ENCODE measurements at places on chromosomes 2 and 18.

DNA sequence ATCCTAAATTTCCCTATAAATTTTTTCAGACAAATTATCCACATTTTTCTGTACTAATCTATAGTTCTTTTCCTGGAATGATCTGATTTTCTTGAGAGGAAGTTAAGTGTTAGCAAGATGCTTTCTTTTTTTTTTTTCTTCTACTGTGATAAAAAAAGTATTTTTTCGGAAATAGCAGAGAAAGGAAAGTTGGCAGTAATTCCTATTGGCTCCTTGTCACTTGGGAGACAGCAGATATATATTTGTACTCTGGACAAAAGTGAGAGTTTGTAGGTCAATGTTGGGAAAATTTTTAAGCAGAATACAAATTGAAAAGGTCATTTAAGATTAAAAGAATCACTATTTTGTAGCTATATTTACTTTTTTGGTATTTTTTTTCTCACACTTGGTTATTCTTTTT lies 635.7 kb upstream of the NRXN1 start:
- DNase-seq: no peak

DNA sequence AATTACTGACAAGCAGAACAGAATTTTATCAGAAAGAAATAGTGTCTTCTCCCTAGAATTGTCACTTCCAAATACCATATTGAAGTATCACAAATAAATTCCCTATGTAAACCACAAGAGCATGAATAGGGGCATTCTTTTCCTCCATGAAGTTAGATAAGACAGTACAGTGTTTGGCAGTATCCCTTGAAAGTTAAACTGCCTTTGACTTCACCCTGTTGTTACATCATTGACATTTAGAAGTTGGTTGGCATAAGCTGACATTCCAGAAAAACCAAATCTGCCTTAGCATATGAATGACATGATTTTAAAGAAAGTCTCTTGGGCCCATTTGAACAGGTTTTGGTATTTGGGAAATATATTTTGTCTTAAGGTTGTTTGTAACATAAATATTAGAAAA lies 50.2 kb upstream of the OSR1 start:
- no peak for DNase-seq

- no peak for DNase-seq
Observed at GRCh38 chr2:41737888-41738287, 309.9 kb upstream of the PKDCC start.

DNA sequence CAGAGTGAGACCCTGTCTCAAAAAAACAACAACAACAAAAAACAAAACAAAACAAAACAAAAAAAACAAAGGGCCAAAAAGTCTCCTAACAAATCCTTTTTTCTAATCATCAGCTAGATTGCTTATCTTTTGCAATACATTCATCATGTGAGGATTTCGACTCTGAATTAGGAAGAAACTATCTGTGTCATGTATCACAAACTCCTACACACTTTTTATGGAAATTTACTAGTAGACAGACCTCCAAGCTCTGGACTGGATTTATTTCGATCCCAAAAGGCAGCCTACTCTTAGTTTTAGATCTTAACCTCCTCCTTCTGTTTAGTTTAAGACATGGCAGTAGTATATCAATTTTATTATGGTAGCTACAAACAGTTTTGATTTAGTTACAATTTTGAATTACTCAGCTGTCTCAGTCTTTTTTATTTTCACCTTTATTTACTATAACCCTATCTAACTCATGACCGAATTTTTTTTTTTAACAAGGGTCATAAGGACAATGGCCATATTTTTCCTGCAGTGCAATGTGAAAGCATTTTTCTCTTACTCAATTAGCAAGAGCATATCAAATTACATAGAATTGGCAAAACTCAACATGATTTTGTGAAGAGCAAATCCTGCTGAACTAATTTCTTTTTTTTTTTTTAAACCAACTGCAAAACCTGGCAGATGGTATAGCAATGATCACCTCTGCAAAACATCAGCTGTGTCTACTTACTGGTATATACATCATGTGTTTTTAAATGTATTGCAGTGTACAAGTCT lies 10.7 kb upstream of the CCDC88A start:
- DNase-seq: no peak

DNA sequence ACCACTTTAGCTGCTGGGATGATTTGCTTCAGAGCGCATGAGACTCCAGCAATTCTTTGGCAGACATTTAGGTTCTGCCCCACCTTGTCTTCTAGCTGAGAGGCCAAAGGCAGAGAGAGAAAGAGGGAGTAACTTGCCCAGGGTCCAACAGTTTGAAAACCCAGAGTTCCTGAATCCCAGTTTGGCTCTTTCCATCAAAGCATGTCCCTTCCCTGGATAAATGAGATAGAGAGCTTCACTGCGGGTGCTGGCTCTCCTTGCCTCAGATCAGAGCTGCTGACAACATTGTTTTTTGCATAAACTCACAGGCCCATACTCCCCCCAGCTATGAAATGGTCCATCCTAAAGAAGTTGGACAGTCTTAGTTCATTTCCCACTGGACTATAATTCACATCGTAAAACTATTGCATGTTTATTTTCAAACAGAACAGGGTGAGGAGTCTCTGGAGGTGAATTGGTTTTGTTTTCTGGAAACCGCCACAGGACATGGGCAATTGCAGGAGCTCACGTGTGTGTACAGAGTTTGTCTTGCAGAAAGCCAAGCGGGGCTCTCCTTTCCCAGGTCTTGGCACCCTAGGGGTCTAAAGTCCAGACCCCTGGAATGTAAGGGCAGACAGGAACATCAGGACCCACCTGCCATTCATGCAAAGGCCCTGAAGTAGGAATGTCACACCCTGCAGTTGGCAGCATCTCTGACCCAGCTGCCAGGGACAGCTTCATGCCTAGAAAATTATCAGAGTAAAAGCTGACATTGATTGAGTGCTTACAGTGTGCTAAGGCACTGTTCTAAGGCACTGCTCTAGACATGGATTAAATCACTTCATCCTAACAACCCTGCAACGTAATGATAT lies 25.0 kb upstream of the SLC14A2 start:
- DNase-seq: no peak

DNA sequence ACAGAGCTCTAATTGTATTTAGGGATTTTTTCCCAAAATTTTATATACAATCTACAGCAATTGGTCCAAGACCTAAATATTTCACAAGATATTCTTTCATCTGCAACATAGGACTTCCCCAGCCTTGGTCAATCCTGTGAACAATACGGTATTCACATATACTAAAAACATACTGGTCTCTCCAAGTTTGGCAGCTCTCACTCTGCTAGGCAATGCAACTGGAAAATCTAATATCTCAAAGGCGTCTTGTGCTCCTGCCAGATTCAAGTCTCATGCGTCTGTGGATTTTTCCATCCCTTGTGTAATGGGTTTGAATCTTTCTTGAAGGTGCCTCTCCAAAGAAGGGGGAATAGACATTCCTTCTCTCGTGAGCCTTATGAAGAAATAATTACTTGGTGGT lies 27.4 kb upstream of the MBOAT2 start:
- DNase-seq: no peak

GRCh38 chr18:54558609-54559585 lies 32.1 kb upstream of the DYNAP start:
- DNase-seq: no peak

- DNase-seq: no peak
Observed at GRCh38 chr2:144459286-144459685, 60.6 kb downstream of the ZEB2 start.

DNA sequence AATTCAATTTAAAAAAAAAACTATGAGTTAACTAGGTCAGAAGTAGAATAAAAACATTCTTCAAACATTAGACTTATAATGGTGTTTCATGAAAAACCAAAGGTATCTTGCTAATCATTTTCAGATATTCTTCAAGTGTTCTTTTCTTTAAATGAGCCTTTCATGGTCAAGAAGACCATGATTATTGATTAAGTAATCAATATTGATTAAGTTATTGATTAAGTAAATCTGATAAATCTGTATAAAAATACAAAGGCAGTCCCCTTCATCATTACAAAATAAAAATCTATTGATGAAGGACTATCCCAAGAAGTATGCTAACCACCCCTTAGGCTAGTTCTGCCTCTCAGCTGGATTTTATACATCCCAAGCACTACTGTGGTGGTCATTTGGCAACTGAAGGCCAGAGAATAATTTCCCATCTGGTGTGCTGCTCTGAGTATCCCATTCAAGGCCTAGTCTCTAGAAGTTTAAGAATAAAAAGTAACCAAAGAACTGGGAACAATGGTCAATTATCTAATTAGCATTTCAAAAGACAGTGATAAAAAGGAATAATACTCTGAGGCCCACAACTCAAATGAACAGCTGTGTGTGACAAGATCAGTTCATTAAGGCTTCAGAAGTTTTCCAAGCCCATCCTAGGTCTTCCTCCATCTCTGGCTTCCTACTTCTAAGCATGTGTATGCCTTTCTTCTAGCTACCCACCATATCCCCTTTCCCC lies 63.5 kb downstream of the TCF4 start:
- DNase-seq: no peak

DNA sequence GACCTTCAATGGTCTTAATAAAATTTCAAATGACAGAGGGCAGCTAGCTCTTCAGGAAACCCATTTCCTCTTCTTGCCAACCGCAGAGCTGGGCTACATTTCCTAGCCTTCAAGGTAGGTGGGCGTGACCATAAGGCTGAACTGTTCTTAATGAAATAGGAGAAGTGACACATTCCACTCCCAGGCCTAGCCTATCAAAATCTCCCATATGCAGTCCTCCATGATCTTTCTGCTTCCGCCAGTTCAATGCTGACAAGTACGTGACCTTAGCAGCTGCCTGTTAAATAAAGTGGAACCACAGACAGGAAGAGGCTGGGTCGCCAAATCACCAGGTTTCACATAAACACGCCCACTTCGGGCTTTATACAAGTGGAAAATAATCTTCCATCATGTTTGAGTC lies 13.2 kb downstream of the SERPINE2 start:
- DNase-seq: peak; percentile 34

- DNase-seq: no peak
Observed at GRCh38 chr18:75506913-75507312, 79.4 kb upstream of the SMIM21 start.

- no peak for DNase-seq
Observed at GRCh38 chr2:194004590-194005206, 1652.3 kb upstream of the SLC39A10 start.

- DNase-seq: no peak
Observed at GRCh38 chr2:154706660-154707059, 8.2 kb downstream of the KCNJ3 start.

Data from activated gamma-delta T cell treated with anti-CD3 and anti-CD28 coated beads, Interleukin-2, amount 50 U/mL, for 16 hours (primary cell).